ENCODE measurements at places on chromosomes 5 and 9. TPM values are rescaled to one million over a fixed set of nuclear protein-coding genes. Genes with fewer than 3 reads are reported as not detected.

The GABBR2 gene
- total RNA-seq = 0.23 TPM

The PARP8 gene
- 0.79 TPM for total RNA-seq

The RMRP gene
- total RNA-seq = 10,161 TPM

The PRLR gene
- 1.6 TPM for total RNA-seq

The SELENOP gene
- total RNA-seq = 153 TPM

The ANKDD1B gene
- total RNA-seq = 0.88 TPM

The GPR150 gene
- 0.21 TPM for total RNA-seq

The C5orf46 gene
- total RNA-seq = not detected

The WDR70 gene
- 40.9 TPM for total RNA-seq

The CCL21 gene
- total RNA-seq = not detected

The ORM1 gene
- total RNA-seq = 27.5 TPM

The NSD1 gene
- total RNA-seq = 60.6 TPM

The TBC1D2 gene
- 8.6 TPM for total RNA-seq

- H3K4me3 ChIP-seq = no peak overlapping the region
- no peaks in the 10 kb centered on the region for H3K36me3 ChIP-seq
- no peaks in the 10 kb centered on the region for H3K4me1 ChIP-seq
- no peak overlapping the region for H3K27ac ChIP-seq
- DNase-seq = no peak
Measured at GRCh38 chr9:10026443-10026984, 586.3 kb downstream of the PTPRD start.

DNA sequence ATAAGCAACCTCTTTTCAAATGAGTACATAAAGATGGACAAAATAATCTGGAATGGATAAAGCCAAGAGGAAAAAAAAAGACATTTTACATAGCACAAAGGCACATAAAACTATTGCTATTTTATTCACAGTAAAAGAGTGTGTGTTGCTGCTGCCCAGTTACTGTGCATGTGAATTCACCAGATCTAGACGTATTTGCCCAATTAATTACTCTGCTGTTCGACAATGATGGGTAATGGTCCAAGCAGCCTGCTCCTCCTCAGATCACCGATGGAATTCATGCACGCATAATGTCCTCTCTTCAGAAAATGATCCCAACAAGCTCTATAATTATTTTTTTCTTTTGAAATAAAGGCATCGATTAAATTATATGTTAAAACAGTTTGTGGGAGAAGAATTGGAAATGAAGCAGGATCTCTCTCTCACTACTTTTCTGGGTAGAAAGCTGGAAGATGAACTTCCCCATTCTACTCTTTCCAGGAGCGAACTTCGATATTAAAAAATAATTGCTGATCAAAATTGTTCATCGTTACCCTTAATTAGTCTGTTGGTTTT is 357.4 kb upstream of the CCNH start:
- H3K4me1 ChIP-seq = no peaks in the 10 kb centered on the region
- no peaks in the 10 kb centered on the region for H3K27me3 ChIP-seq
- H3K36me3 ChIP-seq = no peaks in the 10 kb centered on the region
- no peak for DNase-seq

DNA sequence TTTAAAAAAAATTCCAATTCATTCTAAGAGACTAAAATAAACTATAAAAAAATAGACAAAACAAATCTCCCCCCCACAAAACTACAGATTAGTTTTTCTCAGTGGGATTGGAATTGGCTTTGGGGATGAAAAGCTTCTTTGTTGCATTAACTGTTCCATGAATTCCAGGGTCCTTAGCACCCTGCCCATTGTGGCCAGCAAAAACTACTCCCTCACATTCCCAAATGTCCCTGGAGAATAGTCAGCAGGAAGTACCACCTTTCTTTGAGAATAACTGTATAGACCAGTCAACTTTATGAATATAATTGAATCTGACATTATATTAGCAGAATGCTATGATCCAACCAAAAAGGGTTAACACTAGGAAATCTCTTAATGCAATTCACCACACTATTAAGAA is 147.9 kb downstream of the LPAR1 start:
- no peak overlapping the region for H3K27ac ChIP-seq
- no peak overlapping the region for H3K4me3 ChIP-seq
- H3K36me3 ChIP-seq = no peaks in the 10 kb centered on the region
- no peaks in the 10 kb centered on the region for H3K4me1 ChIP-seq
- no peak for DNase-seq

- no peak overlapping the region for H3K4me3 ChIP-seq
- no peak for DNase-seq
- H3K36me3 ChIP-seq = peaks cover 2% of the 10 kb centered on the region
- no peaks in the 10 kb centered on the region for H3K4me1 ChIP-seq
- no peaks in the 10 kb centered on the region for H3K27me3 ChIP-seq
Measured at GRCh38 chr5:62587737-62588136, 9.1 kb downstream of the LRRC70 start.

GRCh38 chr5:177302354-177303110 is 987 bp downstream of the RAB24 start:
- peaks cover 29% of the 10 kb centered on the region for H3K4me1 ChIP-seq
- no peak for DNase-seq
- H3K4me3 ChIP-seq = peak overlapping the region; percentile 89

GRCh38 chr5:157547941-157548512 is 27.5 kb downstream of the ADAM19 start:
- no peak for DNase-seq
- peak overlapping the region; percentile 83 for H3K27ac ChIP-seq
- no peaks in the 10 kb centered on the region for H3K36me3 ChIP-seq
- H3K4me1 ChIP-seq = peaks cover 65% of the 10 kb centered on the region
- no peaks in the 10 kb centered on the region for H3K27me3 ChIP-seq

DNA sequence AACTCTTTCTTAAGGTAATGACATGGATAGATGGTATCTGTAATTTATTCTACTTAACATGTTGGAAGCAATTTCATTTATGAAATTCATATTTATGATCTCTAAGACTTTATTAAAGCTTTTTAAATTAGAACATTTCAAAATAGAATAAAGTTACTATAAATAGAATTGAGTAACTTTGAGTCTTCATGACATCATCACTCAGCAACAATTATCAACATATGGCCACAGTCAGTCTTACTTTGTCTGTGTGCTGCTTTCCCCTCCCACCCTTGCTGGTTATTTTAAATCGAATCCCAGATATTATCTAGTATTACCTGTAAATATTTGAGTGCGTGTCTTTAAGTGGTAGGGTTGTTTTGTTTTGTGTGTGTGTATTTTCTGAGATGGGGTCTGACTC is 65.2 kb downstream of the IPO11 start:
- no peaks in the 10 kb centered on the region for H3K36me3 ChIP-seq
- no peak overlapping the region for H3K4me3 ChIP-seq
- DNase-seq = no peak
- no peak overlapping the region for H3K27ac ChIP-seq
- H3K27me3 ChIP-seq = no peaks in the 10 kb centered on the region

DNA sequence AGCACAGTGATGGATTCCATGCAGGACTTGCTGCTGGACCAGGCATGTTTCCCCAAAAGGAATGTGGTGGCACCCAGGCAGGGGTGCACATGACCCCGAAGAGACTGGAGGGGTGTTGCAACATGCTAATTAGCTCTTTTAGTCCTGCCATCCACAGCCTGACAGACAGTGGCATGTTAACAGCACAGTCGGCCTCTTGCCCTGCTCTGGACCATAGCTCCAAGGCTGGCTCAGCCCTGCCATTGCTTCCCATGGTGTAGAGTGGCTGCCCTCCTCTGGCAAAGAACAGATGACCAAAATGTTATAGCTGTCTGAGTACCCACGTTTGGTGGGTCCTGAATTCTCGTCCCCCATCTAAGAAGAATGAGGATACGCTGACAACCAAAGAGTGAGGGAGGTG is 736.4 kb upstream of the PTPRD start:
- no peak for DNase-seq
- no peaks in the 10 kb centered on the region for H3K36me3 ChIP-seq
- H3K27ac ChIP-seq = no peak overlapping the region
- no peaks in the 10 kb centered on the region for H3K27me3 ChIP-seq
- no peaks in the 10 kb centered on the region for H3K4me1 ChIP-seq

GRCh38 chr5:149298842-149299404 is 27.3 kb downstream of the AFAP1L1 start:
- H3K27me3 ChIP-seq = no peaks in the 10 kb centered on the region
- no peak for DNase-seq
- H3K4me3 ChIP-seq = no peak overlapping the region

DNA sequence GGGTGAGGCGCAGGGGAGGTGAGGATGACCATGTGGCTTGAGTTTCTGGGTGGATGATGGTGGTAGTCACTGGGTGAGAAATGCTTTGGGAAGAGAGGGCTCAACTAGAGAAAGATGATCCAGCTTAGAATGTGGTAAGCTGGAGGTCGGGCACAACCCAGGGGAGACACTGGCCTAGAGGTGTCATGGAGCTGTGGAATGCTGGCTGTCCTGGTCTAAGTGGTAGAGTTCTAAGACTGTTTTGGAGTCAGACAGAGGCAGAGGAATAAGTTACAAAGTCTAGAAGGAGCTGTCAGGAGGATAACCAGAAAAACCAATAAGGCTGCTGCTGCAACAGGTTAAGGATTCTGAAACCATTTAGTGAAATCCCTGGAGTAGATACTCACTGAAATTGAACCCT is 19.2 kb upstream of the ACSL6 start:
- no peaks in the 10 kb centered on the region for H3K27me3 ChIP-seq
- no peaks in the 10 kb centered on the region for H3K4me1 ChIP-seq
- DNase-seq = no peak
- no peak overlapping the region for H3K4me3 ChIP-seq
- no peak overlapping the region for H3K27ac ChIP-seq
- H3K36me3 ChIP-seq = no peaks in the 10 kb centered on the region

- H3K27ac ChIP-seq = no peak overlapping the region
- H3K27me3 ChIP-seq = no peaks in the 10 kb centered on the region
- no peak overlapping the region for H3K4me3 ChIP-seq
- H3K4me1 ChIP-seq = no peaks in the 10 kb centered on the region
- DNase-seq = no peak
Measured at GRCh38 chr5:107512029-107512428, 158.7 kb downstream of the EFNA5 start.

- no peak overlapping the region for H3K4me3 ChIP-seq
- peaks cover 6% of the 10 kb centered on the region for H3K4me1 ChIP-seq
- H3K36me3 ChIP-seq = no peaks in the 10 kb centered on the region
- DNase-seq = no peak
- H3K27me3 ChIP-seq = no peaks in the 10 kb centered on the region
Measured at GRCh38 chr5:16913187-16914107, 22.6 kb downstream of the MYO10 start.

- no peaks in the 10 kb centered on the region for H3K4me1 ChIP-seq
- no peak for DNase-seq
- H3K36me3 ChIP-seq = no peaks in the 10 kb centered on the region
- H3K27me3 ChIP-seq = no peaks in the 10 kb centered on the region
- H3K27ac ChIP-seq = no peak overlapping the region
- no peak overlapping the region for H3K4me3 ChIP-seq
Measured at GRCh38 chr5:135871268-135871915, 24.2 kb downstream of the IL9 start.

DNA sequence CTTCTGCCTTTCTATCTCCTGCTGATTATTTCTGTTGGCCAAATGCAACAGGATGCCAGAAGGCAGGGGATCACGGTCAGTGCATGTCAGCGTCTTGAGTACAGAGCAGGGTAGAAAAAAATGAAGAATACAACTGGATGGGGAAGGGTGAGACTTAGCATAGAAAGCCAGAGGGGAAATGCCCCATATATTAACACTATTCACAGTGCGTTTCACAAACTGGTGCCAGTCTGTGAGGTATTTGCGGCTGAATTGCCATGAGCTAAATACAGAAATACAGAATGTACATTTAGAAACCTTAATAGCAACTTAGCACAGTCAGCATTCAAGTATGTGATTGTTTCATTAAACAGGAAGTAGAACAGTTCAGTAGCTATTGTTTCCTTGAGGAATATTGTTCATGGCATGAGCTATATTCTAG is 31.0 kb upstream of the SLC1A3 start:
- DNase-seq = no peak
- no peak overlapping the region for H3K27ac ChIP-seq
- no peaks in the 10 kb centered on the region for H3K36me3 ChIP-seq
- no peaks in the 10 kb centered on the region for H3K27me3 ChIP-seq
- no peak overlapping the region for H3K4me3 ChIP-seq

GRCh38 chr9:110058304-110058953 is 149.5 kb downstream of the C9orf152 start:
- H3K4me3 ChIP-seq = no peak overlapping the region
- no peak overlapping the region for H3K27ac ChIP-seq
- peaks cover 12% of the 10 kb centered on the region for H3K4me1 ChIP-seq
- H3K27me3 ChIP-seq = no peaks in the 10 kb centered on the region
- DNase-seq = peak; percentile 78

DNA sequence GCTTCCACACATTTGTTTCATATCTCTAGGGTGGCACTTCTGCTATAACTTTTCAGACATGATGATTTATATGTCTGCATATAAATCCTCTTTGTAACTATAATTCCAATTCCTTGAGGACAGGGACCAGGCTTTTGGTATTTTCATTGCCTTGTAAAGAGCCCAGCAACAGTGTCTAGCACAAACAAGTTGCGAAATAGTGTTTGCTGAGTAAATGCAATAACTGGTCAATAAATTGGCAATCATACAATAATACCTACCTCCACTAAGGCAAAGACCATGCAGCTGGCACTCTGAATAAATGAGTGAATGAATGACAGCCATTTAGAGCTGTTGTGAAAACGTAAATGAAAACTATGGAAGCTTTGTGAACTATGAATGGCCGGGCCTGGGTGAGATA is 564.0 kb upstream of the ZNF462 start:
- H3K27me3 ChIP-seq = no peaks in the 10 kb centered on the region
- no peak overlapping the region for H3K4me3 ChIP-seq
- H3K36me3 ChIP-seq = no peaks in the 10 kb centered on the region
- H3K27ac ChIP-seq = no peak overlapping the region

- H3K36me3 ChIP-seq = no peaks in the 10 kb centered on the region
- no peak overlapping the region for H3K27ac ChIP-seq
- peaks cover 10% of the 10 kb centered on the region for H3K4me1 ChIP-seq
- H3K4me3 ChIP-seq = no peak overlapping the region
Measured at GRCh38 chr9:1267581-1267980, 217.4 kb downstream of the DMRT2 start.

- no peaks in the 10 kb centered on the region for H3K4me1 ChIP-seq
- DNase-seq = no peak
- no peaks in the 10 kb centered on the region for H3K36me3 ChIP-seq
- peak overlapping the region; percentile 73 for H3K27ac ChIP-seq
- H3K4me3 ChIP-seq = peak overlapping the region; percentile 58
Measured at GRCh38 chr9:75891771-75892215, 1.3 kb downstream of the PCSK5 start.

GRCh38 chr5:14364576-14365472 is 216.8 kb upstream of the OTULINL start:
- peak; percentile 63 for DNase-seq
- peaks cover 2% of the 10 kb centered on the region for H3K36me3 ChIP-seq
- H3K4me3 ChIP-seq = no peak overlapping the region

GRCh38 chr5:96930058-96930457 is 5.8 kb upstream of the LNPEP start:
- no peak overlapping the region for H3K27ac ChIP-seq
- no peaks in the 10 kb centered on the region for H3K36me3 ChIP-seq
- H3K27me3 ChIP-seq = no peaks in the 10 kb centered on the region
- H3K4me3 ChIP-seq = no peak overlapping the region
- no peak for DNase-seq

GRCh38 chr5:165055476-165055875 is 1550.1 kb downstream of the MAT2B start:
- no peak for DNase-seq
- no peaks in the 10 kb centered on the region for H3K36me3 ChIP-seq
- 0 out of 2 replicates have a peak, but pooled peaks cover 3% of the 10 kb centered on the region for H3K4me1 ChIP-seq
- H3K4me3 ChIP-seq = no peak overlapping the region
- no peaks in the 10 kb centered on the region for H3K27me3 ChIP-seq
- H3K27ac ChIP-seq = no peak overlapping the region

- no peak overlapping the region for H3K27ac ChIP-seq
- DNase-seq = no peak
- H3K4me3 ChIP-seq = no peak overlapping the region
- H3K36me3 ChIP-seq = no peaks in the 10 kb centered on the region
Measured at GRCh38 chr9:128245421-128246151, 30.2 kb downstream of the GOLGA2 start.

All from Caco-2 (cell line).